ENCODE measurements at places on chromosomes 1 and 21.

GRCh38 chr1:118982266-118982665 lies 5.9 kb downstream of the TBX15 start:
- no peak for DNase-seq

GRCh38 chr1:117656202-117656641 lies 50.4 kb downstream of the TENT5C start:
- DNase-seq: peak; percentile 84

GRCh38 chr1:191026828-191027227 lies 549.2 kb upstream of the BRINP3 start:
- DNase-seq: no peak

GRCh38 chr21:44872323-44872648 lies 1.2 kb downstream of the PTTG1IP start:
- no peak for DNase-seq

GRCh38 chr1:155001425-155001674 lies 1.3 kb upstream of the ZBTB7B start:
- no peak for DNase-seq

DNA sequence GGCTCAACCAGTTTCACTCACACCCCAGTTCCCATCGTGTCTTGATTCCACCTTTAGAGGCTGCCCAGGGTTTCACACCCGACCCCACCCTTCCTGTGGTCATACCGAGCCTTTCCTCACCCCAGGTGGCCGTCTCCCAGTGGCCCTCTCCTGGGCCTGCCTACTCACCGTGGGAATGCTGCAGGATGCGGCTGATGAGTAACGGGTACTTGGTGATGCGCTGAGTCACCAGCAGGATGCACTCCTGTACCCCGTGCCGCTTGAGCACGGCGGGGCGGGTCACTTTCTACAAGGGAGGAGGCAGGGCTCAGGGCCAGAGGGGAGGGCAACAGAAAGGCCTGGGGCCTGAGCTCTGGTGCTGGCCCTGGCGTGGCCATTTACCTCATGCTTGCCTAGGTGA lies 16.4 kb downstream of the ARHGEF2 start:
- DNase-seq: no peak

GRCh38 chr1:7527733-7528045 lies 243.4 kb upstream of the VAMP3 start:
- DNase-seq: no peak

GRCh38 chr21:26849428-26850115 lies 4.4 kb upstream of the ADAMTS1 start:
- DNase-seq: no peak

GRCh38 chr1:150256554-150257341 lies 826 bp upstream of the CA14 start:
- DNase-seq: no peak

GRCh38 chr1:43339584-43340232 lies 2.1 kb downstream of the MPL start:
- DNase-seq: no peak

GRCh38 chr1:41349361-41350054 lies 11.7 kb upstream of the FOXO6 start:
- peak; percentile 26 for DNase-seq

DNA sequence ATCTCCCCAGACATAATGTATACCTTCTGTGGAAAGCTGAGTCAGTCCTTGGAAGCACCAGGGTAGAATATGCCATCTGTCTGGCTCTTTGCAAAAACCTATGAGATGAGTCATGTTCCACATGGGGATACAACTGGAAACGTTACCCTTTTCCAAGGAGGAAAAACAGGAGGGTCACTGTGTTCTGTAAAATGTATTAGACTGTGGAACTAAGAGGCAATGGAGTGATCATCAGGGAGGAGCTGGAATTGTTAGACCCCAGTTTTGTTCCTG lies 16.1 kb upstream of the PSMD4 start:
- DNase-seq: no peak

- DNase-seq: no peak
These were observed 421.2 kb upstream of the DAB1 start for GRCh38 chr1:57845041-57845440.

- DNase-seq: no peak
These were observed 36.2 kb upstream of the ZNF362 start for GRCh38 chr1:33219886-33220661.

DNA sequence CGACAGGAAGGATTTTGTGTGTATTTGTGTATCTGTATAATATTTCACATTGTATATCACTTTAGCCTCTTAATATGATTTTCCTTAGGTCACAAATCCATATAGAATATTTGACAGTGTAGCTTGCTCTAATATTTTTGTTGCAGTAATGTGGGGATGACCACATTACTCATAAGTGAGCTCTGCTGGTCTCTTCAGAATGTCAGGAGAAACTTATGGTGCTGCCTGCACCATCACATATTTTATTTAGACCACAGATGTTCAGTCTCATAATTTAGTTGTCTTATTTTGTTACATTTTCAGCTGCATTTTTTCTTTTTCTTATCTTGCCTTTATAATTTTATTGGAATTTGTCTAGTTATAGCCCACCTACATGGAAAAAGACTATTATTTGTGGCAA lies 205.3 kb downstream of the PBX1 start:
- no peak for DNase-seq

DNA sequence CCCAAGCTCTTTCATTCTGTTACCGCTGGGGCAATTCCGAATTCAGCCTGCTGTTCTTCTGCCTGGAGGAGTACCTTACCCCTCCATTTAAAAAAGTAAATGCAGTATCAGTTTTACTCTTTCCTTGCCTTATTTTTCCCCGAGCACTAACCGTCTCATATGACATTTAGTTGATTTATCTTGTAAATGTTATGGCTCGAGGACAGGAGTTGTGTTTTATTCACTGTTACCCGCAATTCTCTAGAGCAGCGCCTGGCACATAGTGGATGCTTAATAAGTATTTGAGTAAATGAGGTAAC lies 425 bp upstream of the TADA1 start:
- DNase-seq: no peak

DNA sequence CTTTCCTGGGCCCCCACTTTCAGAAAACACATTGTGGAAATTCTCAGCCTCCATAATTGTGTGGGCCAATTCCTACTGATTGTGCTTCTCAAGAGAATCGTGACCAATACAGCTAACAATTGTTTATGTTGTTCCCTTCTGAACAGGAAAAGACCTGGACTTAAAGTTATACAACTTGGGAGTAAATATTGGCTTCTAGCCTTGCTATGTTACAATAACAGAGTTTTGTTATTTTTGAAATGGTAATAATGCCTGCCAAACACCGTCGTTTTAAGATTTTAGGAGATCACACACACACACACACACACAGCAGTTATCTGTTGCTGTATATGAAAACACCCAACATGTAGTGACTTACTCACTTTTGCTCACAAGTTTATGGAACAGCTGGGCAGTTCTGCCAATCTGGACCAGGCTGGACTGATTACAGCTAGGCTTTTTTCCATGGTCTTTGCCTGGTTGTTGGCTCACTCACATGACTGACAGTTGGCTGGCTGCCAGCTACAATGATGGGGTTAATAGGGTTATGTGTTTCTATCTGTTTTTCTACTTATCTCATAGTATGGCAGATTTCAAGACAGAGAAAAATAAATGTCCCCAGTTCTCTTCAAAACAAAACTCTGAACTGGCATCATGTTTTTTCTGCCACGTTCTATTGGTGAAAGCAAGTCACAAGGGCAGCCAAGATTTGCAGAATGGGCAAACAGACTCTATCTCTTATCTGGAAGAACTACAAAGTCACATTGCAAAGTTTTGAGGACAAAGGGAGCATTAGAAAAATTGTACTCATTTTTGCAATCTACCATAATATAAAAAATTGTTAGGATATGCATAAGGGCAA lies 447.5 kb downstream of the NEGR1 start:
- DNase-seq: no peak
